ENCODE measurements at places on chromosomes 2 and 18.

DNA sequence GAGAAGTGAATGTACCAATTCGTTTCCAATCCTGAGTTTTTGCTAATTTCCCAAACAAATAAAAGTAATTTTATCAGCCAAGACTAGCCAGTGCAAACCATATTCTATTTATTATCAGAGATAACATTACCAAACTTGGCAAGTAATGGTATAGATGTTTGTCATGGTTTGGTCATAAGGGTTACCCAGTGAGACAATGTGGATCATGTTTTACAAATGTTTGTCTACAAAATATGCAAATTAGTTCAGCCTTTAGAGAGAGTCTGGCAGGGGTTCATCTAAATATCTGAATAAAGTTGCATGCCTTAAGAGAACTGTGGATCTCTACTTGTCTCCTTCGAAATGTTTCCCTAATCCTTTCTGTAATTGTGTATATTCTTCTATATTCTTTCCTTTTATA lies 152.2 kb downstream of the KCNH7 start:
- DNase-seq, result no peak

GRCh38 chr18:634551-635045 lies 22.9 kb upstream of the TYMS start:
- no peak for DNase-seq

DNA sequence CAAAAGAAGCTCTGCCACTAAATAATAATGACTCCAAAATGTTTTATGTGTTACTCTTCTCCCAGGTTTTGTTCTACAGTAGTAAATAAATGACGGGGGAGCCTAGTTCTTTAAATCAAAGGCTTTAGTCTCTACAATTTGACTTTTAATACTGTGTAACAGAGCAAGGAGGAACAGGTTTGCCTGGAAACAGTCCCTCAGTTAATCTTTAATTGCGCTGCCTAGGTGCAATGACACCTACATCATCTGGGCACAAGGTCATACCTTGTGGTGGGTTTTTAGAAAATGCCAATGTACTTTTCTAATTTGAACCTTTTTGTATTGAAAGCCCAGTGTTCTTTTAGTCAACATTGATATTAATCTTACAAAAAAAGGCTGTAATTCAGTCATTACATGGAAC lies 287.3 kb upstream of the SETBP1 start:
- no peak for DNase-seq

- peak; percentile 57 for DNase-seq
Measured at GRCh38 chr18:49618742-49619681, 57.2 kb downstream of the LIPG start.

DNA sequence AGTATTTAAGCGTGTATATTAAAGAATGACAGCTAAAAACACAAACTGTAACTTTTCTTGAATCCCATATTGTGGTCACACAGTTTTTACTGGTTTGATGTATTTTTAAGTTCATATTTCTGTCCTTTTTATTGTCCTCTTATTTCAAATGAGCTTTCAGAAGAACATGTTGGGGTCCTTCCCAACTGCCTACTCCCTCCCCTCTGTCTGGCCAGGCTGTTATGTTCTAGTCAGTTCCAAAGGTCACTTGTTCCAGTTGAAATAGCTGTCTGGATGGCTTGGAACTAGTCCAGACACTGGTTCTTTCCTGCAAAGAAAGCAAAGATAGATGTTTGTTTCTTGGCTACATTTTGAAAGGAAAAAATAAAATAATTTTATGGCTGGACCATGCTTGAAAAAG lies 306.9 kb downstream of the GULP1 start:
- peak; percentile 31 for DNase-seq

GRCh38 chr2:153213022-153213421 lies 265.5 kb downstream of the RPRM start:
- DNase-seq, result no peak

- no peak for DNase-seq
Measured at GRCh38 chr18:56913941-56914340, 232.9 kb upstream of the BOD1L2 start.

- DNase-seq, result no peak
Measured at GRCh38 chr2:228986961-228987360, 284.1 kb downstream of the PID1 start.

GRCh38 chr2:241232736-241233575 lies 44.5 kb downstream of the ANO7 start:
- no peak for DNase-seq

DNA sequence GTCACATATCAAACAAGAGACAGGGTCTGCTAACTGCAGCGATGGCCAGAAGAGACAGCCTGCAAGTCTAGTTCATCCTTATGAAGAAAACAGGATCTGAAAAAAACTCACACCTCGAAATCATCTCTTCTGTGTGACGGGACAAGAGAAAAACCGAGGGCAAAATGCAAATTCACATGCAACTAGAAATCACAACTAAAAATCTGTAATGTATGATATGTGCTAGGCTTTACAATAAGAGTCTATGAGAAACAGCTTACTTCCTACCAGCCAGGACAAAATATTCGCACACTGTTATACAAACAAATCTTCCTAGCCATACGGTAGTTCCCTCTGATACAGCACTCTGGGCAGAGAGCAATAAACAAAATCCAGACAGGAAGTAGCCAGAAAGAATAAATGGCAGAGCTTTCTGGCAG lies 48.8 kb downstream of the ANKRD44 start:
- DNase-seq, result peak; percentile 36
